Vein endothelial cell (primary cell): ENCODE measurements at places on chromosomes 2 and 18. TPM values are rescaled to one million over a fixed set of nuclear protein-coding genes. Genes with fewer than 3 reads are reported as not detected.

ODC1 gene
- total RNA-seq = 176 and 234 TPM in 2 replicates

SERPINB4 gene
- not detected in 2 replicates for total RNA-seq

FRZB gene
- total RNA-seq = under 0.01 TPM in 1 of 2 replicates, not detected in the other

HNMT gene
- total RNA-seq = 6.2 and 10.6 TPM in 2 replicates

SP5 gene
- total RNA-seq = under 0.01 TPM in 1 of 2 replicates, not detected in the other

APLF gene
- total RNA-seq = 4.2 and 5.6 TPM in 2 replicates

ANO7 gene
- total RNA-seq = 1.6 and 1.9 TPM in 2 replicates

HOXD12 gene
- total RNA-seq = not detected in 2 replicates

SPDYA gene
- 0.33 and 0.67 TPM in 2 replicates for total RNA-seq

DUSP2 gene
- total RNA-seq = 0.33 and 1.7 TPM in 2 replicates

ZSWIM2 gene
- under 0.01 and 0.10 TPM in 2 replicates for total RNA-seq

UGT1A3 gene
- total RNA-seq = not detected in 2 replicates

LDLRAD4 gene
- 7.0 and 10.1 TPM in 2 replicates for total RNA-seq

TMEM178A gene
- 1.3 TPM in 1 of 2 replicates, not detected in the other for total RNA-seq

COL4A4 gene
- under 0.01 TPM in 1 of 2 replicates, not detected in the other for total RNA-seq

SERPINB3 gene
- not detected in 2 replicates for total RNA-seq

PLEK gene
- total RNA-seq = under 0.01 and 0.10 TPM in 2 replicates

TMEM163 gene
- total RNA-seq = 0.33 and 0.67 TPM in 2 replicates

KHK gene
- 0.98 and 2.6 TPM in 2 replicates for total RNA-seq

SLC20A1 gene
- total RNA-seq = 39.5 and 77.1 TPM in 2 replicates

PFN4 gene
- 0.38 TPM in 1 of 2 replicates, not detected in the other for total RNA-seq

IAH1 gene
- total RNA-seq = 26.1 and 38.9 TPM in 2 replicates

MYL12A gene
- 747 and 866 TPM in 2 replicates for total RNA-seq

CRYGC gene
- not detected in 2 replicates for total RNA-seq

CEBPZOS gene
- 15.4 and 15.9 TPM in 2 replicates for total RNA-seq

VAMP5 gene
- total RNA-seq = 40.1 and 44.1 TPM in 2 replicates

ABCB11 gene
- total RNA-seq = 0.57 and 0.98 TPM in 2 replicates

FSIP2 gene
- 0.10 and 0.33 TPM in 2 replicates for total RNA-seq

NOL4 gene
- 0.29 TPM in 1 of 2 replicates, not detected in the other for total RNA-seq

ANKRD30BL gene
- not detected in 2 replicates for total RNA-seq

UGT1A6 gene
- total RNA-seq = not detected in 2 replicates

PSMD14 gene
- 95.4 and 129 TPM in 2 replicates for total RNA-seq

FMNL2 gene
- total RNA-seq = 36.9 and 50.9 TPM in 2 replicates

UPP2 gene
- not detected in 2 replicates for total RNA-seq

CNDP1 gene
- total RNA-seq = not detected in 2 replicates

LBX2 gene
- 2.9 and 3.8 TPM in 2 replicates for total RNA-seq

ARHGAP25 gene
- total RNA-seq = 5.2 and 8.2 TPM in 2 replicates

ST8SIA5 gene
- total RNA-seq = 0.10 TPM in 1 of 2 replicates, not detected in the other

RESP18 gene
- not detected in 2 replicates for total RNA-seq

SLC9A2 gene
- total RNA-seq = under 0.01 TPM in 1 of 2 replicates, not detected in the other

LYPD1 gene
- total RNA-seq = 1.9 and 24.5 TPM in 2 replicates

UNC50 gene
- 21.6 and 25.8 TPM in 2 replicates for total RNA-seq

IL1A gene
- total RNA-seq = 0.33 and 0.57 TPM in 2 replicates

SLC11A1 gene
- total RNA-seq = under 0.01 and 0.10 TPM in 2 replicates

PAX8 gene
- 0.48 and 1.3 TPM in 2 replicates for total RNA-seq

MARCHF7 gene
- total RNA-seq = 136 and 160 TPM in 2 replicates

NRP2 gene
- total RNA-seq = 272 and 443 TPM in 2 replicates

MC2R gene
- not detected in 2 replicates for total RNA-seq

AFF3 gene
- under 0.01 and 0.10 TPM in 2 replicates for total RNA-seq

MAL gene
- total RNA-seq = not detected in 2 replicates

ECEL1 gene
- not detected in 2 replicates for total RNA-seq

EFHD1 gene
- under 0.01 and 0.19 TPM in 2 replicates for total RNA-seq

DNER gene
- total RNA-seq = 0.33 and 0.67 TPM in 2 replicates

UGP2 gene
- total RNA-seq = 84.4 and 90.5 TPM in 2 replicates

FBXO41 gene
- 0.33 and 0.96 TPM in 2 replicates for total RNA-seq
